Peyer's patch (tissue), 4 donors: ENCODE measurements at places on chromosomes 2 and 18. TPM values are rescaled to one million over a fixed set of nuclear protein-coding genes. Genes with fewer than 3 reads are reported as not detected.

Gene CTAGE1
- total RNA-seq = not detected

Gene NCKAP1
- total RNA-seq = 33.8 TPM

Gene CAVIN2
- 14.3 TPM for total RNA-seq

Gene TANC1
- total RNA-seq = 53.2 TPM

DNA sequence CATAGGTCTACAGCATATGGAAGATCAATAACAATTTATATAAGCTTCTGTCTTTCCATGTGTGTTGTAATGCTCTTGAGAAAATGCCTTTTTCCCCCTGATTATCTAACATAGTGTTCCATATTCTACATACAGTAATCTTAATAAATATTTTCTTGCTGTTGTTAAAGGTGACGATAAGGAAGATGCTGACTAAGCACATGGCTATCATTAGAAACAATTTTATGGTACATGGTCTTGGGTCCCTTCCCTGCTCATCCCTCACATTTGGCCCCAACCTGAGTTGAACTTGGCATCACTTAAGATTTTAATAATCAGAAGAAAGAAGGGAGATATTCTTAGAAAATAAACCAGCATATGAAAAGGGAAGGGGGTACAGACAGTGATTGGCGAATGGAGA lies 382.1 kb upstream of the CDH20 start:
- H3K27me3 ChIP-seq = no peaks in the 10 kb centered on the region
- no peak for DNase-seq
- no peak overlapping the region for H3K27ac ChIP-seq
- H3K36me3 ChIP-seq = no peaks in the 10 kb centered on the region
- H3K4me3 ChIP-seq = no peak overlapping the region
